ENCODE measurements at places on chromosomes 2 and 18.
A peak's percentile ranks its signal among the peaks of the same experiment; 100 is the strongest.

GRCh38 chr2:160582490-160583145 lies 89.0 kb upstream of the RBMS1 start:
- peak; percentile 39 for DNase-seq

- no peak for DNase-seq
Measured at GRCh38 chr2:64658269-64658668, 4.6 kb upstream of the SERTAD2 start.

GRCh38 chr2:47720036-47720435 lies 62.9 kb upstream of the MSH6 start:
- peak; percentile 38 for DNase-seq

GRCh38 chr2:10584242-10584753 lies 105.5 kb downstream of the NOL10 start:
- DNase-seq: no peak

DNA sequence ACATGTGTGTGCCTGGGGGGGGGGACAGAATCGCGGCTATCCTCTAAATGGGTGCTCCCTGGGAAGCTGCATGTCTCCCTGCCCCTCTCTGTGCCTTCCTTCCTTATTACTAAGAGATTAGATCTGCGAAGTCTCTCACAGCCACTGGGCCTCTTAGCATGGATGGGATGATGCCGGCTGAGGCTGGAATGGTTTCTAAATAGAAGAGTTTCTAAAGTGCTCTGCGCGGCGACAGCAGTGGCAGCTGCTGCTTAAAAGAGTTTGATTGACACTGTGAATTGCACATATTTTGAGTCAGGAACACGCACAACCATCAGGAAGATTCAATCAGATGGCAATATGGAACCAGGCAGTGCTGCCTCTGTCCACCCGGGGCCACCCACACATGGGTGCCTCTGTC lies 163.8 kb downstream of the CLIP4 start:
- DNase-seq: no peak

DNA sequence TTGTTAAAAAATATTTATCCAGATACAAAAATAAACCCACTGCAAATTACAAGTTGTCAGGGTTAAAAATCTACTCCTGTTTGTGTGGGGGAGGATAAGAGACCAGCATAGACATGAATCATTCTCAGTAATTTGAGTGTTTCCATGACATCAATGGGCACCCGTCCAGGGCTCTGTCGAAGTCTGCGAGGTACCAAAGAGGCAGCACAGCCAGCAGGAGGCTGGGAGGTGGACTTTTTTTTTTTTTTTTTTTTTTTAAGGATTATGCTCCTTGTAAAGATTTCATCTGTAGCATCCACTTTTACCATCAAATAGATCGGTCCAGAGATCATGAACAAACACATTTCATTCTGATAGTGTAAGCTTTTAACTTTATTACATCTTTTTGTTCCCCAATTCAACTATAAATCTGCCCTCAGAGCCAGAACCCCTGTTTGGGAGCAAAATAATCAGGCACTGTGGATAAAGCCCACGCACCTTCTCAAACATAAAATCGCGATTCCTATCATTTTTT lies 182.0 kb downstream of the TCF4 start:
- DNase-seq: peak; percentile 95

DNA sequence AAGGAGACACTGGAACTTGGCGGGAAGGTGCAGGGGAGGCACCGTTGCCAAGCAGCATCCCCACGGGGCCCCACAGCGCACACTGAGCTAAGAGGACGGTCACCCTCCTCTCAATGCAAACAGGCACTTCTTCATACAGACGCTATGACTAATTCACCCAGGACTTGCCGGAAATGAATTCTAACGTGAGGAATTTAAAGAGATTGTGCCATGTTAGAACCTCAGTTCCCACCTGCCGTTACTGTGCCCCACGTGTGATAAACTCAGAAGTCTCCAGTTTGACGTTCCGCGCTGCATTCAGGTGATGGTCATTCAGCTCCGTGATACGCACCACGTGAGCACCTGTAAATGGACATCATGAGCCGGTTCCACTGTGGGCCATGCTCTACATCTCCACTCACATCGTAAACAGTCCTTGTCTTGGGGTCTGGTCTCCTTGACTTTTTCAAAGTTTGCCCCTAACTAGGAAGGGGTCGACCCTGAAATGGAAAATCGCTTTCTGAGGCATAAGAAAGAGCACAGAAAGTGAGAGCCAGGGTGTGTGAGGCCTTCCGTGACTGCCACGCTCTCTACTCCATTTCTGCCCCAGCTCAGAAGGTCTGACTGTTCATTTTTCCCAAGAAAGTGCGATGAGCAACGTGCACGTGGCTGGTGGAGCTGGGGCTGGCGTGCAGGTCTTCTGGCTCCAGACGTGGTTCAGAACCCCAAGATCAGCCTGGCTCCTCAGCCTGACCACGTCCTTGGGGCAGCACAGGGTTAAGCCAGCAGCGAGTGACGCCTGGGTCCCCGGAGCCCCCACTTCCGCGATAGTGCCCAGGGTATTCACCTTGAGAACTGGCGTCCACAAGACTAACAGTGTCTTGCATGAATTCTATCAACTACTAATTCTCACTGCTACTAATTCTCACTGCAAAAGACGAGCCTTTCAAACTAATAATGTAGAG lies 35.1 kb downstream of the TMEM18 start:
- no peak for DNase-seq

DNA sequence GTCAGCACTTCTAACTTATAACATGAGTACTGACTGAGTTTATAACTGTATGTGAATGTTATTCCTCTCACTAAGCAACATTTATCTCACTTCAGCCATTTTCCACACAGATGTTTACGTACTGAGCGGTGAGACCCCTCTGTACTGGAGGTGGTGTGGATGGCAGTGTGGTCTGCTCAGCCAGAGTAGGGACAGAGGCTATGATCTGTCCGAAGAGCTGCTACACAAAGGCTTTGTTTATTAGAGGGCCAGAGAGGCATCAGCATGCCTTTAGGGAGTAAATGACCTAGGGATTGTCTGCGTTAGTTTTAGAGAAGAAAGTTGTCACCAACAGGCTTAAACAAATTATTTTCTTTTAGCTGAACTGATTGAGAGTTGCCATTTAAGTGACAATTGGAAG lies 23.2 kb upstream of the TACR1 start:
- DNase-seq: no peak

DNA sequence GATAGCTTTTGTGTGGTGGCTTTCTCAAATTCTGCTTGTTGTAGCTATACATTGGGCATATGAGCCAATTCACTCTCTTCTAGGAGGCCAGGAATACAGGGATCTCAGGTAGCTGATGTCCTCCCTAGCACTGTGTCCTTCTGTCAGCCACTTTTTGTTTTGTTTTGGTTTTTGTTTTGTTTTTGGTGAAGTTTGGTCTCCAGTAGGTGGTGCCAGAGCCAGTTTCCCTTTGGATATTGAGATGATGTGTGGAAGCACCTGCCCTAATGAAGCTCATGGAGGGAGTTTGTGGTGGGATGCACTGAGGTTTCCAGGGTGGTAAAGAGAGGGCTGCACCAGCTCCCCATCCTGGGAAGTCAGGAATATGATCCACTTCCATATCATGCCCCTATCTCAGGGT lies 100.5 kb upstream of the VWC2L start:
- no peak for DNase-seq

- peak; percentile 88 for DNase-seq
Measured at GRCh38 chr2:207683879-207684627, 27.4 kb upstream of the CCNYL1 start.

GRCh38 chr2:98715812-98716451 lies 15.0 kb downstream of the MGAT4A start:
- DNase-seq: no peak

DNA sequence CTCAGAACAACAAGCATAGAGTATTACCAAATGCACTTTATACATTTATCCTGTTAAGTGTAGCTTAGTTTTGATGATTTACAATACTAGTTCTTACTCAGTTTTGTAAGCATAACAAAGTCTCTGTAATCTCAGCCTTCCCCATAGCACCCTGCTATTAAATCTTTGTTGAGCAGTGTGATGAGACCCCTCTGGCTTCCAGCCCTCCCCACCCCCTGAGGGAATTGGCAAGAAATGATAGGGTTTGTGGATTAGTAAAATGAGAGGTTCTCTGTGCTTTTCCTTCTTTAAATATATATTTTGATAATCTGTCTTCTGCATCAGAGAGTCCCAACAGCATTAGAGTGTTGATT lies 37.2 kb downstream of the ZNF521 start:
- DNase-seq: no peak

DNA sequence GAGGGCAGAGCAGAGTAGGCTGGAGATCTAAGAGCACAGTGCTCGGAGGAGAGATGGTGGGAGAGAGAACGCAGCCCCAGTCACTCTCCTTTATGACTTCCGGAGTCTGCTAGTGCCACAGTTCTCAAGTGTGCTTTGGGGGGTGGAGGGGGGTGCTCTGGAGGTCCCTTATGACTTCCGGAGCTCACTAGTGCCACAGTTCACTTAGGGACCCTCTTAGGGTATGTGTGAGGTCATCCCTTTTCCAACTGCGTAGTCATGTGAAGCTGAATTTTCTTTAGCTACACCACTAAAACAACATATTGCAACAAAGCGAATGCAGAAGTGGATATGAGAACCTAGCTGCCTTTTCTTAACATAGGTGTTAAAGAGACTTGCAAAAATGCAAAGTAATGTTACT lies 153.7 kb upstream of the KCTD1 start:
- DNase-seq: no peak

GRCh38 chr18:64513401-64513800 lies 364.5 kb upstream of the LINC00305 start:
- DNase-seq: no peak

DNA sequence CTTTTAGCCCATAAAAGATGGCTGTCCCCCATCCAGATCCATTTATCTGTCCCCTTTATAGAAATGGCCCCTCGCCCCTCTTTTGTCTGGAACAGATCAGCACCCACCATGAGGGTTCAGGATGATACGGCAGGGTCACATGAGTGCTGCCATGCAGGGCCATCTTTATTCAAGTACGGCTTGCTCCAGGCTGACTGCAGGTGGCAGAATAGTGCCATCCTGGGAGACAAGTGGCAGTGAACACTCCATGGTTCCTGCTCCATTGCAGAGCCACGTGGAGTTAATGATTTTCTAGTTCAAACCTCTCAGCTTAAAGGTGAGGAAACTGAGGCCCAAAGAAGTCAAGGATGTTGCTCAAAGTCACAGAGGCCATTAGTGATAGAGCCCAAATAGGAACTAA lies 180.6 kb downstream of the CLIP4 start:
- DNase-seq: peak; percentile 23

DNA sequence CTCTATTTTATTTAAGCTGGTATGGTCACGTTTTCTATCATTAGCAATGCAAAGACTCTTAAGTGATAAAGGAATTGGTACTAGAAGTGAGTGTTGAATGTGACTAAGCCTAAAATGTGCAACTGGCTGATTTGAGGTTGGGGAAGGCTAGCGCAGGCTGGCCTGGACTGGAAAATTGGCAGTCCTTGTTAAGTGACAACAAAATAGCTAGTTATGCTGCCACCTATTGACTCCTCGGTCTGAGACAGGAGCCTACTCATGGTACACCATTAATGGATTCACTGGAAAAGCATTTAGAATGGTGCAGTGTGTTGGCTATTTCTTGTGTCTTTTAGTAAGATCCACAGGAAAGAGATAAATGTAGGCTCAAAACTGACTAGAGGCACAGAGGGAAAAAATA lies 5.7 kb upstream of the WIPF1 start:
- peak; percentile 85 for DNase-seq

DNA sequence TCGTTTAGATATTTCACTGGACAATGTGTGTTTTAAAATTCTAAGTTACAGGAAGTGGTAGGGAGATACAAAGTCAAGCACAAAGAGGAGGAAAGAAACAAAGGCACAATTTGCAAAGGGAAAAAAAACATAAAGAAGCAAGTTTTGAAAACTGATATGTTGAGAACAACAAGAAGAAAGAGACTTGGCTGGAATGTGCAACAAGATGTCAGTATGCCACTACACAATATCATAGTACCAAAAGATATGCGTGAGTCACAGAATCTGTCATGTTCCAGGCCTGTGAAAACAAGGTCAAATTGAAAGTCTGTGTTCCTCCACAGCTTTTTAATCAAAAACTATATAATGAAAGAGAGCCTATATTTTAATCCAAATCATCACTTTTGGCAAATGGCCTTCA lies 12.0 kb downstream of the EXOC6B start:
- peak; percentile 36 for DNase-seq

- DNase-seq: no peak
Measured at GRCh38 chr2:100945433-100945740, 56.7 kb upstream of the RPL31 start.

- DNase-seq: no peak
Measured at GRCh38 chr2:8082840-8083239, 599.0 kb upstream of the ID2 start.

DNA sequence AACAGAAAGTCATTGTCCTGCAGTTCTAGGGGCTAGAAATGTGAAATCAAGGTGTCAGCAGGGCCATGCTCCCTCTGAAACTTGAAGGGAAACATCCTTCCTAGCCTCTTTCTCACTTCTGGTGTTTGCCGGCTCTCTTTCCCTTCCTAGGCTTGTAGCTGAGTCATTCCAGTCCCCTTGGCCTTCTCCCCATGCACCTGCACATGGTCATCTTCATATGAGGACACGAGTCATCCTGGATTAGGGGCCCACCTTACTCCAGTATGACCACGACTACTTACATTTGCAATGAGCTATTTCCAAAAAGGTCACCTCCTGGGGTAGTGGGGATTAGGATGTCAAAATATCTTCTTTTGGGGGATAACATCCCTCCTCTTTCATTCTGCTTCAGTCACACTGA lies 168.5 kb upstream of the CXCR4 start:
- DNase-seq: no peak

DNA sequence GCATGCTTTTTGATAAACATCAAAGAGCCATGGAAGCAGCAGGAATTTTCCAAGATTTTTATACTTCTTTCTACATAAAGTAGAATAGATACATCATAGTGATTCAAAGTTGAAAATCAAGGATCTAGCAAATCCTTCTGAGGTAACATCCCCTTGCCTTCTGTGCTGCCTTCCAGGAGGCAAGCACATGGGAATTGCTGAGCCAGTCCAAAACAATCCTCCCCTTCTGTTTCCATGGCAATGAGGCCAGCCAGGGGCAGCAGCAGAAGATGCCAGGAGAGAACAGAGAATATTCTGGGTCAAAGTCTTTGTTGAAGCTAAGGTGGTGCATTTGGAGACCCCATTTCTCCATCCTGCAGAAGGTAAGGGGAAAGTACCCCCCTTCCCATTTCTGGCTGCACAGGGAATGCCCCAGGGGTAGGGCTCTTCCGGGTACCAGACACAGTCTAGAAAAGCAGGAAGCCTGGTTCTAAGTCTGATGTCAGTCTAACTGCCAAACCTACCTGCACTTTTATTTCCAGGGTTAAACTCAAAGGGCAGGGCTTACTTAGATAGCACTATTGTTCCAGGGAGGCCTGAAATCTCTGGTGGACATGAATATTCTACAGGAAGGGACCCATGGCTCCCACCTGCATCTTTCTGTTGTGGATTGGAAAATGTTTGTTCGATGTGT lies 22.1 kb downstream of the CENPA start:
- DNase-seq: peak; percentile 37

GRCh38 chr18:56945171-56946083 lies 201.5 kb upstream of the BOD1L2 start:
- no peak for DNase-seq

- DNase-seq: no peak
Measured at GRCh38 chr2:98519156-98519555, 74.5 kb downstream of the INPP4A start.

- DNase-seq: peak; percentile 41
Measured at GRCh38 chr2:9266711-9267110, 60.1 kb downstream of the ASAP2 start.

Measured in fibroblast of mammary gland (primary cell).